ACHN (cell line): ENCODE measurements at places on chromosomes 13 and 19.

DNA sequence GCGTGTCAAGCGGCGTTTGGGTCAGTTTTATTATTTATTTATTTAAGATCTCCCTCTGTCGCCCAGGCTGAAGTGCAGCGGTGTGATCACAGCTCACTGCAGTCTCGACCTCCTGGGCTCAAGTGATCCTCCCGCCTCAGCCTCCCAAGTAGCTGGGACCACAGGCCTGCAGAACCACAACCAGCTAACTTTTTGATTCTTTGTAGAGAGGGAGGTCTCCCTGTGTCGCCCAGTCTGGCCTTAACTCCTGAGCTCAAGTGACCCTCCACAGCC lies 713 bp downstream of the MRPS12 start:
- no peak for DNase-seq

GRCh38 chr13:43786766-43787517 lies at the start of gene ENOX1:
TSS of gene ENOX1 (minus strand) at chr13:43786972.
- DNase-seq: peak; percentile 30

GRCh38 chr19:45395821-45396617 lies 8.8 kb downstream of the PPP1R13L start:
- DNase-seq: no peak

DNA sequence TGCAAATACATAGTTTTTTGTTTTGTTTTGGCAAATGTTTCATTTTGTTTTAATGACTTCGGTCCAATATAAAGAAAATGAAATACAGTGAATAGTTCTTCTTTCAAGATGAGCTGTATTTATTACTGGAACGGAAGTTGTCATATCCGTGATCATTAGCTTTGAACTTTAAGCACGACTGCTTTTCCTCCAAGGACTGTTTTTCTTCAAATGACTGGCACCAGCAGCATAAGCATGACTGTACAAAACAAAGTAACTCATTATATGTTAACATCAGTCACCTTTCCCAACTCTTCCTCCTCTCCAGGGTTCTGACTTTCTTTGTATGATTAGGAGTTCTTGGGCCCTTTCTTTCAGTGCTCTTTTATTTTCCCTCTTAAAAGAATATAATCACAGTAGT lies 20.5 kb downstream of the EDNRB start:
- DNase-seq: no peak

DNA sequence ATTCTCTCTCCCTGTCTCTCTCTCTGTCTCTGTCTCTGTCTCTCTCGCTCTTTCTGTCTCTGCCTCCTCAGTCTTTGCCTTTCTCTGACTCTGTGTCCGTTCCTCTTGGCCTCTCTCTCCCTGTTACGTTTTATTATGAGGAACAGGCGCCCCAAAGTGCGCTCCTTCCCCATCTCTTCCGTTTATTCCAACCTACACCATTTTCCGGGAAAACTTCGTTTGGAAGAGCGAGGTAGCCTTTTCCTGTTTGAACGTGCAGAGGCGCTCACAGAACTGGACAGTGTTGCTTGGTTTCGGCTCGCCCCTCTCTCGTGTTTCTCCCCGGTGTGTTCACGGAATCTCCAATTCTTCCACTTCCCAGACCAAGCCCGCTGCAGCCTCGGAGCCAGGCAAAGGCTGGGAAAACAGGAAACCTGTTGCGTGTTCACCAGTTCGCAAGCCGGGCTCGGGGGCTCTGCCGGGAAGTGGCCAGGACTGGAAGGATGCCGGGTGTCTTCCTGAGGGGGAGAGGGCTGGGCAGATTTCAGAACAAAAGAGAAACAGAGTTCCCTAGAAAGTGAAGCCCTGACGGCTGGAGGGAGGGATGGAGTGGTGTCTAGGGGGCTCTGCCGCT lies 605 bp downstream of the TMEM255B start:
- peak; percentile 34 for DNase-seq

GRCh38 chr13:88651531-88651930 lies 980.4 kb downstream of the SLITRK5 start:
- DNase-seq: no peak

- DNase-seq: no peak
These were observed 518 bp downstream of the KLF2 start for GRCh38 chr19:16325161-16325527.

GRCh38 chr13:39777527-39778061 lies 122.1 kb downstream of the COG6 start:
- DNase-seq: peak; percentile 29

DNA sequence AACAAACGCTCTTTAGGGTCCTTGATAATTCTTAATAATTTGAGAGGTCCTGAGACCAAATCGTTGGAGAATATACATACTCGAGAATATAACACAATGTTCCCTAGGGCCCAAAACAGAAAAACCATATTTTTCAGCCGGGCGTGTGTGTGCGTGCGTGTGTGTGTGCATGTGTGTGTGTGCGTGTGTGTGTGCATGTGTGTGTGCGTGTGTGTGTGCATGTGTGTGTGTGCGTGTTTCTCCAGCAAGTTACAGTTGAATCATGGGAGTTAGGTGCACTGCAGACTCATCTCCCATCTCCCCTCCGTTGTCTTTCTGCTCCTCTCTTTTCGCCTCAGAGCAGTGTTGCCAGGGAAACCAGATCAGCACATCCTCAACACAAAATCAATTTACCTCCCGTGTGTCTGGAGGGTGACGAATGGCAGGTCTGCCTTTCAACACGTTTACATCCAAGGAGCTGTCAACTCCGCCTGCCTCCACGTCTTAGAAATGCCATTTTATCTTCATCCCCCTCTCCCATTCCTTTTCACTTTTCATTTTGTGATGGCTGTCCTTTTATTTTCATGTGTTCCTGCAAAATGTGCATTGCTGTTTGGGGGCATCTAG lies 8.3 kb upstream of the PNMA8B start:
- DNase-seq: no peak

GRCh38 chr19:43735957-43736356 lies 18.8 kb downstream of the SMG9 start:
- DNase-seq: no peak

- peak; percentile 29 for DNase-seq
These were observed 5.7 kb downstream of the FGF9 start for GRCh38 chr13:21676611-21677021.

DNA sequence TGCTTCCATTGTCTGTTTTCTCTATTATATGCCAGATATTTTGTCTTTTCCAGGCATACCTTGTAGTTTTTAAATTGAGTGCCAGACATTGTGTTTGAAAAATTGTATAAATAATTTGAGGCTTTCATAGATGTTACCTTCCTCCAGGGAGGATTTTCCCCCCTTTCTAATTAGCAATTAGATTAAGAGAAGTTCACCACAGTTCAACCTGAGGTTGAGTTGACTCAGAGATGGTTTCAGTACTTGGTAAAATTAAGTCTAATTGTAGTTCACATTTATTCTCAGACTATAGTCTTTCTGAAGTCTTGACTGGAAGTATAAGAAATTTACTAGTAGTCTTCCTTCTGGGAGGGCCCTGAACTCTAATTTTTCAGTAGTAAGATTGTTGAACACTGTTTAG lies 104.1 kb upstream of the SCEL start:
- DNase-seq: no peak

DNA sequence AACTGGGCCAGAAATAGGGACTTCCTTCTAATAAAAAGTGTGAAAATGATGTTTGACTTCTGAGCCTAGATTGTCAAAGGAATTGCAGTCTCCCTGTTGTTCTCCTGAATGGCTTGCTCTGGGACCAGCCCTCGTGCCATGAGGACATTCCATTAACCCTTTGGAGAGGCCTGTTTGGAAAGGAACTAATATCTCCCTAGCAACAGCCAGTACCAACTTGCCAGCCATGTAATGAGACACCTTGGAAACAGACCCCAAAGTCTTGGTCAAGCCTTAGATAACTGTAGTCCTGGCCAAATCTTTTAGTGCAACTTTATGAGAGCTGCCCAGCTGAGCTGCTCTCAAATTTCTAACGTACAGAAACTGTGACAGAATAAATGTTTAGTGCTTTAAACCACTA lies 8.2 kb upstream of the SIAH3 start:
- DNase-seq: no peak

GRCh38 chr19:18542941-18543813 lies at the start of gene FKBP8:
TSS of gene FKBP8 (minus strand) at chr19:18543573. CDS start at chr19:18541970, 1,603 bp downstream.
- peak; percentile 81 for DNase-seq

DNA sequence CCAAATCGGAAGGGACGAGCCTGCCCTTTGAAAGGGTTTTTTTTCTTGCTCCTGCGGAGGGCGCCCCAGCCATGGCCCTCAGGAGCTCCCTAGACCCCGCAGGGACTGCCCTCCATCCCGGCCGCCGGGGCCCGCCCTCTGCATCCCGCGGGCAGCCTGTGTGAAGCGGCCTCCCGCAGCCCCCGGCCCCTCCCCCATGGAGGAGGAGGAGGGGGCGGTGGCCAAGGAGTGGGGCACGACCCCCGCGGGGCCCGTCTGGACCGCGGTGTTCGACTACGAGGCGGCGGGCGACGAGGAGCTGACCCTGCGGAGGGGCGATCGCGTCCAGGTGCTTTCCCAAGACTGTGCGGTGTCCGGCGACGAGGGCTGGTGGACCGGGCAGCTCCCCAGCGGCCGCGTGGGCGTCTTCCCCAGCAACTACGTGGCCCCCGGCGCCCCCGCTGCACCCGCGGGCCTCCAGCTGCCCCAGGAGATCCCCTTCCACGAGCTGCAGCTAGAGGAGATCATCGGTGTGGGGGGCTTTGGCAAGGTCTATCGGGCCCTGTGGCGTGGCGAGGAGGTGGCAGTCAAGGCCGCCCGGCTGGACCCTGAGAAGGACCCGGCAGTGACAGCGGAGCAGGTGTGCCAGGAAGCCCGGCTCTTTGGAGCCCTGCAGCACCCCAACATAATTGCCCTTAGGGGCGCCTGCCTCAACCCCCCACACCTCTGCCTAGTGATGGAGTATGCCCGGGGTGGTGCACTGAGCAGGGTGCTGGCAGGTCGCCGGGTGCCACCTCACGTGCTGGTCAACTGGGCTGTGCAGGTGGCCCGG lies 815 bp downstream of the MAP3K10 start:
- peak; percentile 45 for DNase-seq

DNA sequence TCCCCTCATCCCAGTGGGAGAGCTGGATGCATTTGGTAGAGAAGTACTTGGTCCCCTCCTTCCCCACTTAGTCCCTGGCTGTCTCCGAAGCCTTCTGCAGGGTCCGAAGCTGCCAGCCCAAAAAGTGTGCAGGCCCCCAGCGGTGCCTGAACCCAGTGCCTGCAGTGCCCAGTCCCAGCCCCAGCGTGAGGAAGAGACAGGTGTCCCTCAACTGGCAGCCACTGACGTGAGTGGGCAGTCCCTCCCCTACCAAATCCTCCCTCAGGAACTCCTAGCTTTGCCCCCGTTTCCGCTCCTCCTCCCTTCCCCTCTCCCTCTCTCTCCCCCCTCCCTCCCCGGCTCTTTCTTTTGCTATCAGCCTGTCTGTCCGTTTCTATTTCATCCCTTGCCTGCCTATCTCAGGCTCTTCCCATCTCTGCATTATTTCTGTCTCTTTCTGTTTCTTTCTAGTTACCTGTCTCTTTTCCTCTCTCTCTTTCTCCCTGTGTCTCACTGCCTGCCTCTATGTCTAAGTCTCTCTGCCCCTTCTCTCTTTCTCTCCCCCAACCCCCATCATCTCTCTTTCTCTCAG lies 1.8 kb upstream of the LTBP4 start:
- no peak for DNase-seq

DNA sequence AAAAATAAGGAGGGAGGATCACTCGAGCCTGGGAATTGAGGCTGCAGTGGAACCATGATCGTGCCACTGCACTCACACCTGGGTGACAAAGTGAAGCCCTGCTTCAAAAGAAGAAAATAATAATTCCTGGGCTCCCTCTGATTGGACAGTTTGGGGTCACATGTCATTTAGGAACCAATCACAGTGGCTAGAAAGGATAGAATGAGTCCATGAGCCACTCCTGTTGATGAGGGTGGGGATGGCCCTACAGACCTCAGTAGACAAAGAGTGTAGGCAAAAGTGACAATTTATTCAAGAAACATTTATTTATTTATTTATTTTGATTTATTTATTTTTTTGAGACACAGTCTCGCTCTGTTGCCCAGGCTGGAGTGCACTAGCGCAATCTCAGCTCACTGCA lies 26.8 kb upstream of the ADGRE5 start:
- no peak for DNase-seq

DNA sequence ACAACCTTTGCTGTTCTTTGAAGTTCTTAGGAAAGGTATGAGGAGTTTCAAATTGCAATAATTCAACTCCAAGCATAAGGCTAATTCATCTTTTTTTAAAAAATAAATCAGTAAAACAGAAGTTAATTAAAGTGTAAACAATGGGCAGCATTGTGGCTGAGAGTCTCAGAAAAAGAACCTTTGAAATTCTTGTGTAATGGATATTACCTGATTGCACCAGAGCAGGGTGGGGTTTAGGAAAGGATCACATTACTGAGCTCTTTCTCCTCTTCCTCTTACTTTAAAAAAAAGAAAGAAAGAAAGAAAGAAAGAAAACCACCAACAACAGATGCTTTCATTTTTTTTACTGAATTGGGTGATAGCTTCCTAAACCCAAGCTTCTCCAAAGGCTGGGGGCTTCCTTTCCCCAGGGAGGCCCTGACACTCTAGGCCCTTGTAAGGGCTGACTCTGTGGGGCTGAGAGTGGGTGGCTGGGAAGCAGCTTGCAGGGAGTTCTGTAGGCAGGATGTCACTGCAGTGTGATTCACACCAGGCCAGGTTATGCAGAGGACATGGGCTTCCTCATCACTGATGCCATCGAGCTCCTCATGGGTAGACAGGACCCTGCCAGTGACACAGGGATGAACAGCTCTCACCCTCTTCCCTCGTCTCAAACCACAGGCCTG lies 564.5 kb downstream of the FGF9 start:
- DNase-seq: no peak

- DNase-seq: no peak
These were observed 42.6 kb downstream of the KLF2 start for GRCh38 chr19:16367261-16367683.

GRCh38 chr19:35380450-35381124 lies 9.7 kb downstream of the GPR42 start:
- DNase-seq: no peak

GRCh38 chr13:50366488-50367174 lies 351.4 kb downstream of the KCNRG start:
- DNase-seq: no peak

DNA sequence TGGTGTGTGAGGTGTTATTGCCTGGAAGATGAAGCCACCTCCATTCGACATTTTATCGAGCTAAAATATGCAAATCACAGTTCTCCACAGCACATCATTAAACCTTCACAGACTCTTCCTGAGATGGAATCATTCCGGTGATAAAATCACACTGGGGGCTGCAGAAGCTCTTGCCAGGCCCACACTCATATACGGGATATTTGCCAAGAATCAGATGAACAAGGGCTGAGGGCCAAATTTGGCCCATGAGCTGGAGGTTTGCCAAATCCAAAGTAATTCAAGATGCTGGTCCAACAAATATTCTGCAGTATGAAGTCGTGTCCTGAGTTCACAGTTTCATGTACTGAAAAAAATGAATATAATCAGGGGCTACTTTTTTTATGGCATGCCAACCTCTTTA lies 16.7 kb upstream of the RXFP2 start:
- no peak for DNase-seq

GRCh38 chr19:18161636-18162002 lies 8.7 kb downstream of the PIK3R2 start:
- DNase-seq: no peak

GRCh38 chr19:7818806-7819205 lies 11.2 kb upstream of the EVI5L start:
- no peak for DNase-seq

- DNase-seq: no peak
These were observed 5.8 kb downstream of the HSPBP1 start for GRCh38 chr19:55273978-55274707.

GRCh38 chr13:61144834-61145593 lies 270.6 kb downstream of the PCDH20 start:
- no peak for DNase-seq

GRCh38 chr13:110944121-110944967 lies 29.5 kb upstream of the ANKRD10 start:
- peak; percentile 61 for DNase-seq

- no peak for DNase-seq
These were observed at the start of gene GPR18 for GRCh38 chr13:99258210-99258860. TSS of gene GPR18 (minus strand) at chr13:99258379. CDS start at chr13:99255872, 2,507 bp downstream.

GRCh38 chr13:80508031-80508430 lies 167.1 kb upstream of the SPRY2 start:
- DNase-seq: no peak
